Thoracic aorta (tissue), 2 donors: ENCODE measurements at places on chromosomes 13 and 19. TPM values are rescaled to one million over a fixed set of nuclear protein-coding genes. Genes with fewer than 3 reads are reported as not detected.

DNA sequence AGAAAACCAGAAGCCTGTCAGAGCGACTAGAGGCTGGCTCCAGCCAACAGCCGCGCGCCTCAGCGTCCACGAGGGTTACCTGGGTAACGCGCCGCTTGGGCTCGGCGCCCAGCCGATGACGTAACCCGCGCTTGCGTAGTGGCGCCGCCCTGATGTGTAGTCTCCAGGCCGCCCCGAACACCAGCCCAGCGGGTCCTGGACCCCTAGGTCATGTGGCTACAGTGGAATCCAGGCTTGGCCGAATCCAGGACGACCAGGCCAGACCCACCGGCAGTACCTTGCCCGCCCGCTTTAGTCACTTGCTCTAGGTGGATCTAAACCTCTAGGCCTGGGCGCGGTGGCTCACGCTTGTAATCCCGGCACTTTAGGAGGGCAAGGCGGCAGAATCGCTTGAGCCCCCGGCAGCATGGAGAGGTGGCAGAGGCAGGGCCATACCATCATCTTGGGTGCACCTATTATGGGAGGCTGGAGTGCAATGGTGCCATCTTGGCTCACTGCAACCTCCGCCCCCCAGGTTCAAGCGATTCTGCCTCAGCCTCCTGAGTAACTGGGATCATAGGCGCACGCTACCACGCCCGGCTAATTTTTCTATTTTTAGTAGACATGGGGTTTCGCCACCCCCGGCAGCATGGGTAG is 7.2 kb upstream of the ZNF606 start:
- peak; percentile 26 for DNase-seq

DNA sequence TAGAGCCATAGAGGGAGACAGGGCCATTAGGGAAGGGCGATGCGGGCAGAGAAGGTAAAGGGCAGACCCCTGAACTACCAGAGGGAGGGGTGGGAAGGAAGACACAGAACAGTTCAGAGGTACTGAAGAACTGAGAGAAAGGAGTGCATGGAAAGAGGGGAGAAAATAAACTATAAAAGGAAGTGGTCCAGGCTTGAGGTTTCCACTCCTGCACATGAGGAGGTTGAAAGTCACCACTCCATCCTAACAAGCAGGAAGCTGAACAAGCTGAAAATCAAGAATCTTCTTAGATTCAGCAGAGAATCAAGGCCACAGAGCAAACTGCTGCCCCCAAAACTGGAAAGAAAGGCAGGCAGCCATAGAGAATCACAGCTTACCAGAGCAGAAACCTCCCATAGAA is 45.1 kb downstream of the MIPEP start:
- no peak for DNase-seq

DNA sequence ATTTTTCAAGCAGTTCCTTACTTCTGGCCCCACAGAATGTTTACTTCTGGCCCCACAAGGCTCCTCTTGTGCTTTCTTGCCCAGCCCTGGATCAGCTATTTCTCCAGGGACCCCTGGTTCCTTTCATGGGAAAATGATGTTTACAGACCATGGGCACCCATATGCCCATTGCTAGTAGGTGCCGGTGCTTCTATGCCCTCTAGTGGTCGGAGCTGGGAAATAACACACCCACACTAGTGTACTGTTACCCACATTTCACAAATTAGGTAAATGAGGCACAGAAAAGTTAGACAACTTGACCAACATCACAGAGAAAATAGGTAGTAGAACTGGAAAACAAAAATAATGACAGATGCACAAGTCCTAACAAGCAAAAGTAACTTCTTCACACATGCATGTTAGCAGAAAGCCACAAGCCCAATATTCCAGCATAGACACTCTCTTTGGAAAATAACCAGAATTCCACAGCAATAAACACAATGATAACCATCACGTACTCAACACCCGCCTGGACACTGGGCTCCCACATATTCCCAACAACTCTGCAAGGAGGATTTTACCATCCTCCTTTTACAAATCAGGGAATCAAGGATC is 1.3 kb upstream of the CEACAM6 start:
- DNase-seq: no peak

GRCh38 chr13:32811297-32811800 is 204.9 kb upstream of the KL start:
- DNase-seq: no peak

The ZFR2 gene
- total RNA-seq: not detected

DNA sequence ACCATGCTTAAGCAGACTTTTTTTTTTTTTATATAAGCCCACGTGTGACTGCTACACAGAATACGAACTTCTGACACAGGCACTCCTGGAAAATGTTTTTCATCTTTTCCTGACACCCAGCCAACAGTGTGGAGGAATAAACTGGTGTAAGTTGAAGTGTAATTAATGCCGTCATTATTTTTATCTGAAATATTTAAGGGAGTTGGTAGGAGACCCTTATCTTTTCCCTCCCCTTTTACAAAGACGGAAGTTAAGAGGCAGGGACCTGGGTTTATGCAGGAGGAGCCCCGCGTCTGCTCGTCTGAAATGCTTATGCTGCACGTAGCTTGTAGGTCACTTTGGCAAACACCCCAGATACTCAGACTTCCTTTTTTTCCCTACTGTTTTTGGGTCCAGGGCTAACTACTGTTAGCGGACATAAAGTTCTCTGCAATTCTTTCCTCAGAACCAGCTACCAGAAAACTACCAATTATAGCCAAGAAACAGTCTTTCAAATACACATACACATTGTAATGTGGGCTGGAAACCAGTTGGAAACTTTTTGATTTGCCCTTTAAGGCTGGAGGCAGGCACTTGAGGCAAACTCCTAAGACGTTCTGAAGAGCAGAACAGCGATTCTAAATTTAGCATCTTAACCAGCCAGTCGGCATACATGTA is 50.8 kb downstream of the EFNB2 start:
- no peak for DNase-seq

The XAB2 gene
- 34.1 TPM for total RNA-seq

The NCR1 gene
- not detected for total RNA-seq

- no peak for DNase-seq
These were observed 101.4 kb downstream of the RNF17 start for GRCh38 chr13:24865163-24865953.

GRCh38 chr13:70170689-70171088 is 62.4 kb upstream of the KLHL1 start:
- DNase-seq: no peak

The ZNF225 gene
- 8.3 TPM for total RNA-seq

- no peak for DNase-seq
These were observed 77.5 kb downstream of the ZAR1L start for GRCh38 chr13:32237681-32238080.

- DNase-seq: no peak
These were observed 20.1 kb upstream of the TFDP1 start for GRCh38 chr13:113564331-113565023.

GRCh38 chr13:92459306-92459705 is 767.3 kb upstream of the GPC6 start:
- no peak for DNase-seq

The MAG gene
- total RNA-seq: 2.8 TPM

DNA sequence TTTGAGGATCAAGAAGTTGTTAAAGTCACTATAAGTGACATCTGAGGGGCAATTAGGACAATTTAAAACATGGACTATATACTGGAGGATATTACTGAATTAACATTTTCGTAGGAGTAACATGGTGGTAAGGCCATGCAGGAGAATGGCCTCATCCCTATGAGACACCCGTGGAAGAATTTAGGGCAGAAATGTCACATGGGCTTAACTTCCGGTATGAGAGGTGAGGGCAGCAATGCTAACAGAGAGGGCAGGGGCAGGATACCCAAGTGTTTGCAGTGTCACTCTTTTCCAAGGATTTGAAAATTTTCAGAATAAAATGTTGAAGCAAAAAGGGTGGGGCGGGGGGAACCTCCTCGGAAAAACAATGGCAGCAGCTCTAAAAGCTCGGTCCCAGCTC is 23.6 kb downstream of the RANBP3 start:
- DNase-seq: no peak

DNA sequence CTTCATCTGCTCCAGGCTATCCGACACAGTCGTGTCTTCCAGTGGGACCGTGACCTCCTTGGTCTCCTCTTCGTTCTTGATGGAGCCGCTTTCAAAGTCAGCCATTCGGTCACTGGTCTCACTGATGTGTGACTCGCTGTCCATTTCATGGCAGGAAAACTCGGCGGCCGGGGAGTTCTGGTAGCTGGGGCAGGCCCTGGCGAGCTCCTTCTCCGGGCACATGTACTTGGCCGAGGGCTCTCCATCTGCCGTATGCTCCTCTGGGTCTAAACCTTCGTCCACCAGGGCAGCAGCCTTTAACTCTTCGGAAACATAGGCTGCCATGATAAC is 69.8 kb downstream of the TSHZ3 start:
- no peak for DNase-seq

- DNase-seq: no peak
These were observed 20.9 kb downstream of the CAPS start for GRCh38 chr19:5934774-5935472.

- DNase-seq: no peak
These were observed 456.4 kb downstream of the FGF14 start for GRCh38 chr13:101945435-101945834.

GRCh38 chr13:113013878-113014751 is 45.1 kb downstream of the MCF2L start:
- no peak for DNase-seq

The PLIN4 gene
- 3.4 TPM for total RNA-seq

- DNase-seq: no peak
These were observed 1551.1 kb downstream of the EFNB2 start for GRCh38 chr13:104984296-104984818.

GRCh38 chr13:30877335-30877734 is 28.7 kb upstream of the MEDAG start:
- no peak for DNase-seq

DNA sequence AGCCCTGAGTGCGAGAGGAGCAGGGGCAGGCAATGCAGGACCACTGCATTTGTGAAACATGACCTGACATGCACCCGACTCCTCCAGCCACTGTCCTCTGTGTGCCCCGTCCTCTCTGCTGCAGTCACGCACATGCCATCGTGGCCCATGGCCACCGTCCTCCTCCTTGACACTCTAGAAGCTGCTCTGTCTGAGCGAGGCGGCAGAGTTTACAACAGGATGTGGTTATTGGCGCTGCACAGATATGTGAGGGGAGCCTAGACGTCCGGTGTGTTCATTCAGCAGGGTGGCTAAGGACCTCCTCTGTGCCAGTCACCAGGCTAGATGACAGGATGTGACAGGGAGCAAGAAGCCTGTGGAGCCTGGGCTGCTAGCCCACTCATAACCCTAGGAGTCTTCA is 277.8 kb downstream of the FOXO1 start:
- no peak for DNase-seq

The ZNF559 gene
- total RNA-seq: 26.5 TPM

DNA sequence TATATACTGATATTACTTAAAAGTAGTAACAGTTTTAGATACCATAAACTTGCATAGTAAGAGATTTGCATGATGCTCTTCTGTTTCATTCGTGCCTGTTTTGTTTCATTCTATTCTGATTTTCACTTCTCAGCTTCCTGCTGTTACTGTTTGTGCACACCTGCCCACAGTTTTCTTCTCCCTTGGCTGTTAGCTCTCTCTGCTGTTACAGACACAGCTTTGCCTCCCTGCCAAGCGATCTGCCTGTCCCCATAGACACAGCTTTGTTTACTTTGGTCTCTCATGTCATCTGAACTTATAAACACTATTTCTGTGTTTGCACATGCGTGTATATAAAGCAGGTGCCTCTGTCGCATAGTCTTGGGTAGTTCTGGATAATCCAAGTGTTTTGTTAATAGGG is 21.4 kb upstream of the UPF3A start:
- DNase-seq: no peak

The USHBP1 gene
- 4.0 TPM for total RNA-seq

DNA sequence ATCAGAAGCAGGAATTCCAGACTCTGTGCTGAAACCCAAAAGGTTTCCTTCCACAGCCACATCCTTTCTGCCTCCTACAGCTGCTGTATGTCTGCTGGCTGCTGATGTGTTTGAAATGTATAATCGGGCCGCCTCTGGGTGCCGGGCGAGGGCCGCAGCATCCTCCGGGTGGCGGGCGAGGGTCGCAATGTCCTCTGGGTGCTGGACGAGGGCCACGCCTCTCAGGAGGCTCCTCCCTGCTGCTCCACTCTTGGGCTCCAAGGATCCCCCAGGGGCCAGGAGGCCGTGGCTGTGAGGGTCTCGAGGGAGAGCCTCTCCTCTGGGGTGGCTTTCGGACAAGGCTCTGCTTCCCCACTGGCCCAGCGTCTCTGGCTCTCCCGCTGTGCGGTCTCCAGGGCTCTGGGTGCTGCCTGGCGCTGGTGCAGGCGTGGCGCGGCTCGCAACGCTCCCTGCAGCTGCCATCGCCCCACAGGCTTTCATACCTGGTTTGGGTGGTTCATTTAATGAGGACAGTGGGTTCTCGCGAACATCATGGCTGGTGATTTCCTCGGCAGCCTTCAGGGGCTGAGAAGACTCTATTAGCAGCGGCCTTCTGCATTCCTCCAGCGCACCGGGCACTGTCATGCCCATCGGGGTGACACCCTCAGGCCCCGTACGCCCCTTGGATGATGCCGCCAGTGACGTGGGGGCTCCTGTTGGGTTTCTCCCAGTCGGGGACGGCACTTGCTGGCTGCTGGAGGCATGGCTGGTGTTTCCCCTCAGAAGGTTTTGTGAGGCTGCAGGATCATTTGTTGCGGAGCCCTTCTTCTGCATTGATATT is 41.8 kb upstream of the GRTP1 start:
- no peak for DNase-seq
